Kidney capillary endothelial cell (primary cell): ENCODE measurements at places on chromosomes 7 and 10.
A peak's percentile ranks its signal among the peaks of the same experiment; 100 is the strongest.

DNA sequence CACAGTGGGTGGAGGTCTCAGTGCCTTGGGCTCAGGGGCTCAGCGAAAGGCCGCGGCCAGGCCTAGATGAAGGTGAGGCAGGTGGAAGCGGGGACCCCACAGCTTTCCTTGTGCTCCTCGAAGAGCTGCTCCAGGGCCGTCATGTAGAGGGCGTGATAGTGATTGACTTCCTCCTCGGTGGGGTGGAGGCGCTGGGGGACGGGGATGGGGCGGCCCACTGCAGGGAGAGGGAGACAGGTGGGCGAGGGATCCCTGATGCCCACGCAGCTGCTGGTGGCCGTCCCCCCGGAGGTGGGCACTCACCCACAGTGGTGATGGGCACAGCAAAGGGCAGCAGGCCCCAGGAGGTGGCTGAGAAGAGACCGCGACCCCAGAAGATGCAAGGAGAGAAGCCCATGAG, 5.0 kb downstream of the MOGAT3 start:
- DNase-seq = no peak

DNA sequence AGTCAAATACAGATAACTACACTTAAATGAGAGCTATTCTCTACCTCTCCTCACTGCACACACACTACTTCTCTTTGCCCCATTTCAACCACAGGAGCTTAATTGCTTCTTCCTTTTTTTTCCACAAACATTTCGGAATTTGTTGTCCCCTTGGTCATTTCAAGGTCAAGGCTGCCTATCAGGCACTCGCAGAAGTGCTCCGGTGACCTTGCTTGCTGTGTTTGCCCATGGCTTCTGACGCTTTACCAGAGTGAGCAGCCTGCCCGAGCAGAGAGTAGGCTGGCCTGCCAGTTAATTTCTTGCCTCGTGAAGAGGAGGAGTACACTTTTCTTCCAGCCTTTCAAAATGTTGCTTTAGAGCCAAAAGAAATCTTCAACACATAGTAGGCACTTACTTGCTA, 297.1 kb upstream of the LRGUK start:
- DNase-seq = no peak

GRCh38 chr7:77727527-77727926, 31.3 kb downstream of the RSBN1L start:
- DNase-seq = no peak

GRCh38 chr7:1931256-1931950, 261.3 kb downstream of the ELFN1 start:
- DNase-seq = peak; percentile 13

DNA sequence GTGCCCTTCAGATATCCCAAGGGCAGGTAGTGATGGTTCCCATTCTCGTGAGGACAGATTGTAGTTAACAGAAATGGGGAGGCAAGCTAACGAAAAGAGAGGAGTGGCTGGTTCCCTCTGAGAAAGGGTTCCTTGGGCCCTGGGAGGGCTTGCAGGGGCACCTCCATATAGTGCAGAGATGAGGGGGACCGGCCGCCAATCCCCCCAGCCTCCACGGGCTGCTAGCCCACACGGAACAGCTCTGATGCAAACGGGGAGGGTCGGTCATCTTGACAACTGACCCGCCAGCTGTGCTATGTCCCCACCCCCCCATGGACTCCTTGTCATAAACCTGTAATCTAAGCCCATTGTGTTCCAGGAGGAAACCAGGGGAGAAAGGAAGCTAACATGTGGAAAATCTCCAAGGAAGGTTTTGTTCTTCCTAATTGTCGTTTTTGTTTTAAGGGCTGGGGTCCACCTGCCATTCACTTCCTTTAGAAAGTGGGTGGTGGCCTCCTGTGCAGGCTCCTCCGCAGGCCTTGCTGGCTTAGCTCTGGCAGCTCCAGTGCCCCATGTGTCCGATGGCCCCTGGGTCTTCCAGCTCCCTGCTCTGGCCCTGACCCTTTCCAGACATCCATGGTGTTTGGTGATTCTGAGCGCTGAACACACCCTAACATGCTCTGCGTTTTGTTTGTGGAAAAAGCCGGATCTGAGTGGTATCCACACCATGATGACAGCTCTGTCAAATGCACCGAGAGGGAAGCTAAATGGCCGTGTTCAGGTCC, 15.9 kb downstream of the ADCY1 start:
- DNase-seq = no peak
